Stimulated activated CD4-positive, alpha-beta T cell treated with anti-CD3 and anti-CD28 coated beads, Interleukin-1b, Interleukin-23, amount 100 ng/mL, for 1 hour (primary cell): ENCODE measurements at places on chromosomes 16 and 17.

DNA sequence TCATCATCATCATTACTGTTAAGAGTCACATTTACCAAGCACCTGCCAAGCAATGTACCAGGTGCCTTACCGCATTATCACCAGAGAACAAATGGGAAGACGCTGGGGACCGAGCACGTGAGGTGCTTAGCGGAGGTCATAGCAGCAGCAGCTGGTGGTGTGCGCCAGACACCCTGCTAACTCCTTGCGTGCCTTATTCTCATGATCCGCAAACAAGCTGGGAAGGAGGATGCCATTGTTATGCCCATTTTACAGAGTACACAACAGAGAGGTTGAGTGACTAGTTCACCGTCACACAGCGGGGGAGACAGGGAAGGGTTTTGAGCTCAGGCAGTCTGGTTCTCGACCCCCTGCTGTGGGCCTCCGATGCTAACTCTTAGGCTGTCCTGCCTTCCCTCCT lies 7.3 kb downstream of the ATP2A3 start:
- DNase-seq, result no peak

- no peak for DNase-seq
These were observed at the start of gene CCL1 for GRCh38 chr17:34363183-34363661. CCL1 (minus strand) TSS chr17:34363233; CDS start chr17:34363161, 72 bp downstream.

DNA sequence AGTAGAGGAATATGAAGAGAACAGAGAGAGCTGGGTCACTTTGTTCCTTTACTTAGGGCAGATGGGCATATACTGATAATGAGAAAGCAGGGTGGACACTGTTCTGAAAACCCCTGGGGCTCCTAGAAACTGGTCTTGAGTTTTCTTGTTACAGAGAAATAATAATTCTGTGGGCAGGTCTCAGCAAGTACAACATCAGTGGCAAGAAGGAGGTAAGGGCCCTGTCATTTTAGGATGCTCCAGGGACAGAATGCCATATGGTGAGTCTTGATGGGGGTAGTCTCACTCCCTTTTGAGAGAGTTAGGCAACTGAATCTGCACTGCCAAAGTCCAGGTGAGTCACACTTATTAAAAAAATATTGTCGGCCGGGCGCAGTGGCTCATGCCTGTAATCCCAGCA lies 102.3 kb downstream of the KCNJ2 start:
- DNase-seq, result no peak

DNA sequence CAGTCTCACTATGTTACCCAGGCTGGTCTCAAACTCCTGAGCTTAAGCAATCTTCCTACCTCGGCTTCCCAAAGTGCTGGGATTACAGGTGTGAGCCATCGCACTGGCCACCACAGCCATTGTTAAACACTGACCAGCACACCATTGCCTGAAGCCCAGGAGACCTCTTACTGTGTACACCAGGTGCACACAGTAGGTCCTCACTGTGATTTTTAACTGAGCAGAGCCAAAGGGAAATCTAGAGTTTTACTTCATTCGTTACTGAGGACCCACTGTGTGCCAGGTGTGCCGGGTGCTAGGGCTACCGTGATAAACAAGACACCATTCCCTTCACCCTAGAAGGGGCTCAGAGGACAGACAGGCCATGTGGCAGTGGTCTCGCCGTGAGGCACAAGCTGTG lies 4.2 kb downstream of the ITGB4 start:
- no peak for DNase-seq

DNA sequence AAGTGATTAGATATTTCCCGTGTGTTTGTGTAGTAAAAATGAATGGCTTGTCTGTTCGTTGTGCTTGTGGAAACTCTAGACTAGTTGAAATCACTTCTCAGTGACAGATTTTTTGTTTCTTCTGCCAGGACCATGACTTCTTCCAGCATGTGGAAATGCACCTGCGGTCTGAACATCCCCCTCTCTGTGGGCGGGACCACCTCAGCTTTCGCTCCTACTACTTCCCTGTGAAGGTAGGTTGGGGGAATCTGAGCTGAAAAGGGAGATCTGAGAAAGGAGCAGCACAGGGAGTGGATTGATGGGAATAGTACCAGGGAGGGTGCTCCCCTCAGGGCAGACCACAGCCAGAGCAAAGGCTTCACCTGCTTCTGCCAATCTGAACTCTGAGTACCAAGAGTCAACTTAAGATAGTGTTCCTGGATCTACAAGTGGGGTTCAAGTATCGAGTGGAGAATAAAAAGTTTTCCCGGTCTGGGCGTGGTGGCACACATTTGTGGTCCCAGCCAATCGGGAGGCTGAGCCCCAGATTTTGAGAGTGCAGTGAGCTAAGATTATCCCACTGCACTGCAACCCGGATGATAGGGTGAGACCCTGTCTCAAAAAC lies 47.5 kb downstream of the SF3B3 start:
- no peak for DNase-seq

DNA sequence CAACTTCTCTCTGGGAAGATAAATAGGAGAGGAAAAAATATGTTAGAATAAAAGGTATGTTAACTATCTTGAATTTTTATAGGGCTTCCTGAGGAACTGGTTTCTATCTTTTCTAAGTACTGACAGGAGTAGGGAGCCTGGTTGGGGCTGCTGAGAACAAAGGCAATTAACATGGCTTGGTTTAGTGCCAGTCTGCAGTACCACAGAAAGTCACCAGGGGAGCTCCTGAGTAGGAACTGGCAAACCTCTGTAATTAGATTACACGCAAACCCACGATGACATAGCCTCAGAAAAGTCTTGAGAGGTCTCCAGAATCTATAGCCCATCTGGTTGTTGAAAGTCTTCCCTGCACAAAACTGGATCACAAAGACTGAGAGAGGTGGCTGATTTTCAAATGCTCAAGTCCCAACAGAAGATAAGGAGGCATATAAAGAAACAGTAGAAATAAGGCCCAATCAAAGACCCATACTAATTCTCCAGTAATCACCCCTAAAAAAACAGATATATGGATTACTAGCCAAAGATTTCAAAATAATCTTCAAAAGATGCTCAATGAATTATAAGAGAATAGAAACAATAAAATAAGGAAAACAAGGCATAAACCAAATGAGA lies 11.7 kb upstream of the CNTNAP4 start:
- DNase-seq, result no peak

DNA sequence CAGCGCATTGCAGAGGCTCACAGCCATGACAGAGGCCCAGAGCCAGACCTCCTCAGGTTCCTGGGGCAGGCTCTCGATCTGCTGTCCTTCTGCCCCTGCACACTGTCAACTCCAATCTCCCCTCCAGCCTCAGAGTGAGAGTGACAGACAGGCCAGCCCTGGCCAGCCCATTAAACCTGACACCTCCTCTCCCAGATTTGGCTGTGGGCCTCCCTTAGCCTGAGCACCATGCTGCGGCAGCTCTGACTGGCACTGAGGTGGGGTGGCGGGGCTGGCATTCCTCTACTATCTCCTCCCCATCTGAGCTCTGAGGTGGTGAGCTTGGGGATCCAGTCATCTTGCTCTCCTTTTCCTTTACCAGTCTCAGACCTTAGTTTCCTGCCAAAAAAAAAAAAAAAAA lies 15.5 kb upstream of the C1QL1 start:
- no peak for DNase-seq
